D341Med (cell line): ENCODE measurements at places on chromosomes 4 and X.

DNA sequence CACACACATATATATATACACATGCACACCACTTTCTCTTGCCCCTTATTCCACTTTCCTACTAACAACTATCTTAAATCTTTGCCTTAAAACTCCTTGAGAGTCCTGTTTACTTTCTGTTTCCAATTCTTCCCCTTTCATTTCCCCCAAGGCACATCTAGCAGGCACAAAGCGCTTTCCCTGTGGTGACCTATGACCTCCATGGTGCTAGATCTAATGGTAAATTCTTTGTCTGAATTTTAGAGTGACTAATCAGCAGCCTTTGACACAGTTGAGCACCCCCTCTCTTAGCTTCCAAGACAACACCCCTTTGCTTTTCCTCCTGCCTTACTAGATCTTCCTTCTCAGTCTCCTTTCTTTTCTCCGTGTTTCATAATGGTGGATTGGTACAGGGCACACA lies 236.4 kb upstream of the TTC29 start:
- no peak for DNase-seq

- no peak for DNase-seq
These were observed 121.5 kb upstream of the PPP2R3B start for GRCh38 chrX:508163-508562.

DNA sequence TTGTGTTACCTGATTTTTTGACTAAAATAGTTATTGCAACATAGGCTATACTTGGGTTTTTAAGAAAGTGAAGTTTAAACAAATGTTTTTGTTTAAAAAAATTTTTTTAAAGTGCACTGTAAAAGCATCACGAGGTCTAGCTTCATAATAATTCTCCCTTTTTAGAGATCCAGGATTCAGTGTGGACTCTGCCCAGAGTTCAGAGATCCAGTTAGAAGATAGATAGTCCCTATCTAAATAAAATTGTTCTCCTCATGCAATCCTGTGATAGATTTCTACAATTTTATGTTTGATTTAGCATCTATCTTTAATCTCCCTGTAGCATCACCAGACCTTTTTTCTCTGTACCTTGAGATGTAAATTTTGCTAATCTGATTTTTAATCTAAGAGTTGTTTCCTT lies 85.5 kb upstream of the HPGD start:
- DNase-seq = no peak

GRCh38 chrX:52811065-52811625 lies at the start of gene XAGE5:
Gene XAGE5 (plus strand): TSS chrX:52811287. CDS start chrX:52812567, 1,280 bp downstream.
- DNase-seq = no peak

DNA sequence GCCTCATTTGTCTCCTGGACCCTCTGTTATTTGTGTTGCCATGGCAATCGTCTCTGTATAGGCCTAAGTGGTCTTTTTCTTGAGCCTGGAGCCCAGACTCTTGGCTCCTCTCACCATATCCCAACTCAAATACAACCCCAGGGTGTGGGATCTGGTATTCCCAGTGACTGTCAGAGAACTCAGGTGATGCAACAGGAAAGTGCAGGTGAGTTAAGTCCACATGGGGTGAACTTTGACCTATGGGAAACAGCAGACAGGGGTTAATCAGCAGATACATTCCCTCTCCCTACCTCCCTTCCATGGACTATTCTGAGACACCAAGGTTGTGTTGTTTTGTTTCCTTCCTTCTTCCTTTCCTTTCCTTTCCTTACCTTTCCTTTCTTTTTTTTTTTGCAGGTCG lies 130.9 kb upstream of the RPS6KA3 start:
- no peak for DNase-seq

- DNase-seq = no peak
These were observed 24.2 kb upstream of the PGRMC2 start for GRCh38 chr4:128311659-128312403.

- DNase-seq = no peak
These were observed 15.5 kb downstream of the CLDN22 start for GRCh38 chr4:183304538-183304937.
